Peyer's patch (tissue), 4 donors: ENCODE measurements at places on chromosomes 5 and 9. TPM values are rescaled to one million over a fixed set of nuclear protein-coding genes. Genes with fewer than 3 reads are reported as not detected.

- no peaks in the 10 kb centered on the region for H3K27me3 ChIP-seq
- DNase-seq: no peak
- H3K27ac ChIP-seq: no peak overlapping the region
- no peaks in the 10 kb centered on the region for H3K4me1 ChIP-seq
Measured at GRCh38 chr9:106038266-106039001, 344.1 kb downstream of the TMEM38B start.

DNA sequence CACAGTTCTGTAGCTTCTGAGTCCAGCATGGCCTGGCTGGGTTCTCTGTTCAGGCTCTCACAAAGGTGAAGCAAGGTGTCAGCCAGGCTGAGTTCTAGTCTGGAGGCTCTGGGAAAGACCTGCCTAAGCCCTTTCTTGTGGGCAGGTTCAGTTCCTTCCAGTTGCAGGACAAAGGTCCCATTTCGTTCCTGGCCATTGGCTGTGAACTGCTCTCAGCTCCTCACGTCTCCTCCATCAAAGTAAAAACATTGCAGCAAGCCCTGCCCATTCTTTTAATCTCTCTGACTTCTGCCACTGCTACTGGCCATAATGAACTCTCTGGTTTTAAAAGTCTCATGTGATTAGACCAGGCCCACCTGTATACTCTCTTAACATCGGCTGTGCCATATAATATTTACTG is 61.6 kb upstream of the BARX1 start:
- no peak overlapping the region for H3K4me3 ChIP-seq
- H3K27ac ChIP-seq: no peak overlapping the region
- H3K36me3 ChIP-seq: no peaks in the 10 kb centered on the region
- H3K4me1 ChIP-seq: no peaks in the 10 kb centered on the region
- H3K27me3 ChIP-seq: no peaks in the 10 kb centered on the region
- DNase-seq: no peak

GRCh38 chr5:33330426-33330825 is 110.3 kb upstream of the TARS1 start:
- H3K36me3 ChIP-seq: no peaks in the 10 kb centered on the region
- no peaks in the 10 kb centered on the region for H3K27me3 ChIP-seq
- H3K27ac ChIP-seq: no peak overlapping the region
- no peak overlapping the region for H3K4me3 ChIP-seq

C5orf52 gene
- not detected for total RNA-seq

SVEP1 gene
- total RNA-seq: 40.1 TPM

GRCh38 chr5:75460942-75461610 is 50.4 kb downstream of the CERT1 start:
- H3K4me3 ChIP-seq: no peak overlapping the region
- H3K4me1 ChIP-seq: no peaks in the 10 kb centered on the region
- DNase-seq: no peak
- no peaks in the 10 kb centered on the region for H3K27me3 ChIP-seq
- no peaks in the 10 kb centered on the region for H3K36me3 ChIP-seq

TMEM174 gene
- total RNA-seq: not detected

- H3K4me1 ChIP-seq: no peaks in the 10 kb centered on the region
- H3K27ac ChIP-seq: no peak overlapping the region
- DNase-seq: no peak
- no peaks in the 10 kb centered on the region for H3K27me3 ChIP-seq
Measured at GRCh38 chr9:124805186-124805585, 28.3 kb downstream of the OLFML2A start.

DNA sequence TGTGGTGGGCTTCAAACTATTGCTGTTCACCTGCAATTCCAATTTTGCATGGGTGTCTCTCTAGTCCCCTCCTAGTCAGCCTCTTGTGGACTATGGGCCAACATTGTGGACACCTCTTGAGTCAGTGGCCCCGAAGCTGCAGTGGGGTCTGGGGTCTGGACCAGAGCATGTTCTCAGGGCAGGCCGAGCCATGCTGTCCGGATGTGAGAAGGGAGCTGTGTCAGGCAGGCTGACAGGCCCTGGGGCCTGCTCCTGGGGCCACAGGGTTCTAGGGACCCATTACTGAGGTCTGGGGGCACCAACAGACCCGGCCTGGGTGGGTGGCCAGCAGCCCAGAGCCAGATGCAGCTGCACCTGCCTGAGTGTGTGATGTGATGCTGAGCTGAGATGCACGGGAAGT is 16.5 kb upstream of the IRX4 start:
- no peak for DNase-seq
- no peaks in the 10 kb centered on the region for H3K4me1 ChIP-seq
- H3K27me3 ChIP-seq: no peaks in the 10 kb centered on the region
- no peak overlapping the region for H3K27ac ChIP-seq
- H3K36me3 ChIP-seq: no peaks in the 10 kb centered on the region

GRCh38 chr9:126750941-126751725 is 53.7 kb upstream of the ZBTB43 start:
- DNase-seq: no peak
- no peaks in the 10 kb centered on the region for H3K36me3 ChIP-seq
- no peak overlapping the region for H3K4me3 ChIP-seq
- no peaks in the 10 kb centered on the region for H3K4me1 ChIP-seq

- H3K4me3 ChIP-seq: no peak overlapping the region
- H3K4me1 ChIP-seq: no peaks in the 10 kb centered on the region
- no peaks in the 10 kb centered on the region for H3K36me3 ChIP-seq
- no peaks in the 10 kb centered on the region for H3K27me3 ChIP-seq
- no peak overlapping the region for H3K27ac ChIP-seq
- DNase-seq: no peak
Measured at GRCh38 chr9:118624608-118625007, 744.6 kb downstream of the BRINP1 start.

SLC45A2 gene
- not detected for total RNA-seq

GRCh38 chr5:142894749-142895148 is 124.6 kb downstream of the ARHGAP26 start:
- H3K4me3 ChIP-seq: no peak overlapping the region
- DNase-seq: no peak
- H3K27ac ChIP-seq: no peak overlapping the region
- H3K36me3 ChIP-seq: no peaks in the 10 kb centered on the region
- no peaks in the 10 kb centered on the region for H3K27me3 ChIP-seq
- no peaks in the 10 kb centered on the region for H3K4me1 ChIP-seq

- H3K4me3 ChIP-seq: no peak overlapping the region
- DNase-seq: peak; percentile 15
- no peaks in the 10 kb centered on the region for H3K4me1 ChIP-seq
- no peak overlapping the region for H3K27ac ChIP-seq
- no peaks in the 10 kb centered on the region for H3K36me3 ChIP-seq
Measured at GRCh38 chr9:114000671-114001409, 77.3 kb downstream of the AMBP start.

GRCh38 chr5:139241139-139241538 is 43.0 kb upstream of the SIL1 start:
- no peaks in the 10 kb centered on the region for H3K27me3 ChIP-seq
- H3K4me1 ChIP-seq: no peaks in the 10 kb centered on the region
- H3K36me3 ChIP-seq: no peaks in the 10 kb centered on the region
- DNase-seq: no peak
- H3K27ac ChIP-seq: no peak overlapping the region
- no peak overlapping the region for H3K4me3 ChIP-seq

GRCh38 chr9:132507670-132508469 is 74.5 kb upstream of the BARHL1 start:
- H3K4me1 ChIP-seq: no peaks in the 10 kb centered on the region
- H3K36me3 ChIP-seq: no peaks in the 10 kb centered on the region
- H3K4me3 ChIP-seq: no peak overlapping the region
- H3K27me3 ChIP-seq: no peaks in the 10 kb centered on the region
- DNase-seq: peak; percentile 82

DNA sequence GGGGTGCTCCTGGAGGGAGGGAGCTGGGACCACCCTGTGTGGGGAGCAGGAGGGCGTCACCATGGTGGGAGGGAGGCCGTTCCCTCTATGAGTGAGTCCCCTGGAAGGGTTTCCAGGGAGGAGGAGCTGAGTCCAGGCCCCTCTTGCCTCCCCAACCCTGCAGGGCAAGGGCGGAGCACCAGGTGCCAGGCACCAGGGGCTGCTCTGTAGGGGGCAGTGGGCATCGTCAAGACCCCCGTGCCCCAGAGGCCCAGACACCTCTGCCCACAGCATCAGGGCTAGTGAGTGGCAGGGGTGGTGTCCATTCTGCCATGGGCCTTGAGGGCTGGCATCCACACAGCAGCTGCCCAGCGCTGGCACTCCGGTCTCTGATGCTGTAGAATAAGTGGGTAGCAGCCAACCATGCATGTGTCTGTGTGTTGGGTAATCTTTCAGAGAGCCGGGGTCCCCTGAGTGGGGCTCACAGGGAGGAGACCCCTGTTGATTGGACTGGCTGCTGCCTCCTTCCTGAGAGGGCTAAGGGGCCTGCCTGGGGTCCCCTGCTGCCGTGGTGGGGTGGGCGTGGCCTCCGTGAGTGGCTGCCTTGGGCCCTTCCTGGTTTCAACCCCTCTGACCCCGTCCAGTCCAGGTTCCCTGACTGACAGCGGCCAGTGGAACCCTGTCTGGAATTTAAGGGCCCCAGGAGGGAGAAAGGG is 72.7 kb upstream of the RNU6ATAC start:
- no peaks in the 10 kb centered on the region for H3K36me3 ChIP-seq
- H3K4me3 ChIP-seq: no peak overlapping the region
- DNase-seq: no peak
- no peaks in the 10 kb centered on the region for H3K27me3 ChIP-seq

GRCh38 chr9:125544988-125545651 is 161.9 kb downstream of the MAPKAP1 start:
- H3K4me1 ChIP-seq: no peaks in the 10 kb centered on the region
- DNase-seq: no peak
- no peaks in the 10 kb centered on the region for H3K36me3 ChIP-seq

DNA sequence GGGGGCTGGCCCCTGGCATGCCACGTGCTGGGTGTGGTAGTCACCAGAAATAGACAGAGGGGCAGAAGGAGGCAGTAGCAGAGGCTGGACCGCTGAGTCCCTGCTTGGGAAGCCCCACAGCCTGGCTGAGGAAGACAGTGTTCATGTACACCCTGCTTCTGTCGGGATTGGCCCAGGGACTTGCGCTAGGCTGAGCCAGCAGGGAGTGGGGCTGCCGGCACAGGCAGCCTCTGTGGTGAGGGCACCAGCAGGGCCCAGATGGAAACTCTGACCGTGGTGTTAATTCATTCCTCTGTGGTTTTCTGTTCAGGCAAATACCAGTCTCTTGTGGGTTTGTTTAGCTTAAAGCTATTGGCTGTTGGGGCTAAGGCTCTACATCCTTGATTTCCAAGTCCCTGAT is 108.6 kb upstream of the RAD23B start:
- no peaks in the 10 kb centered on the region for H3K36me3 ChIP-seq
- H3K4me3 ChIP-seq: no peak overlapping the region
- no peak for DNase-seq
- H3K27me3 ChIP-seq: no peaks in the 10 kb centered on the region

DNA sequence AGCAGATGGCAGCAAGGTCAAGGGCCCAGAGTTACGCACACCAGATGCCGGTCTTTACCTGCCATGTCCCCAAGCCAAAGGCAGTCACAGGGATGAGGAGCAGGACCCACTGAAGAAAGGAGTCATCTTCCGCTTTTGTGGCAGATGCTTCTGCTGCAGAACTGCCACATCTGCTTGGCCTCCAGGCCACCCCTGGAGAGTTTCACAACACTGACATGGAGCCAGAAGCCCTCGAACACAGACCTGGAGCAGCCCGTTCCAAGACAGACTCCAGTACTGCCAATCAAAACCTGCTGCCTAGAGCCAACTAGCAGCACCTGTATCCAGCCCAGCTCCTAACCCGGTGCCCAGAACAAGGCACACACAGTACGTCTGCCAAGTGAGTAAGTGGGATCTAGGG is 1.5 kb downstream of the SURF1 start:
- no peak overlapping the region for H3K27ac ChIP-seq
- no peak for DNase-seq
- no peaks in the 10 kb centered on the region for H3K36me3 ChIP-seq
- no peaks in the 10 kb centered on the region for H3K27me3 ChIP-seq

PSD2 gene
- not detected for total RNA-seq

DNA sequence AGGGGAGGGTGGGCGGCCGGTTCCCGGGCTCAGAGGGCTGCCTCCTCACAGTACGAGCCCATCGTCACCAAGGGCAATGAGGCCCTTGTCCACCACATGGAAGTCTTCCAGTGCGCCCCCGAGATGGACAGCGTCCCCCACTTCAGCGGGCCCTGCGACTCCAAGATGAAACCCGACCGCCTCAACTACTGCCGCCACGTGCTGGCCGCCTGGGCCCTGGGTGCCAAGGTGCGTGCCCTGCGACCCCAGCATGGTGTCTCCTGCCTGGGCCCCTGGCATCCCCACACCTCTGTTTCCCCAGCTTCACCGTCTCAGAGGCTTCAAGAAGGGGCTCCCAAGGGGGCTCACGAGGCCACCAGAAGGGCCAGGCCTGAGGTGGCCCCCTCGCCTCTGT is 7.2 kb downstream of the DBH start:
- no peak for DNase-seq
- no peak overlapping the region for H3K4me3 ChIP-seq
- H3K27me3 ChIP-seq: no peaks in the 10 kb centered on the region
- no peaks in the 10 kb centered on the region for H3K4me1 ChIP-seq
- H3K27ac ChIP-seq: no peak overlapping the region

- H3K27me3 ChIP-seq: no peaks in the 10 kb centered on the region
- DNase-seq: no peak
- no peaks in the 10 kb centered on the region for H3K4me1 ChIP-seq
- H3K27ac ChIP-seq: no peak overlapping the region
- no peak overlapping the region for H3K4me3 ChIP-seq
Measured at GRCh38 chr5:65461490-65461889, 20.2 kb downstream of the ADAMTS6 start.

CCDC192 gene
- total RNA-seq: not detected

DNA sequence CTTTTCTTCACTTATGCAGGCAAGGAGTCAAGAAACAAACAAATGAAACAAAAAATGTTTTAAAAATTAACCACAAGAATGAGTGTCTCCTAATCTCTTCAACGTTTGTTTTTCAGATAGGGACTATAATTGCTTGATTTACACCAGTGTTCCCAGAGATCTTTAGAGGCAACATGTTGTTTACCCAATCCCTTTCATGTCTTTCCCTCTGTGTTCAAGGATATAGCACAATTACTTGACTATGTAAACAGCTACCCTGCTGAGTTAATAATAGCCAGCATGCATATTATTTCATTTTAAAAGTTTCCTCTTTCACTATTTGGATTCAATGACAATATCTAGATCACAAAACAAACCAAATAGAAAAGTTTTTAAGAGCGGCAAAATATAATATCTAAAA is 25.1 kb upstream of the SHISAL2B start:
- no peaks in the 10 kb centered on the region for H3K27me3 ChIP-seq
- H3K36me3 ChIP-seq: no peaks in the 10 kb centered on the region
- no peak overlapping the region for H3K4me3 ChIP-seq

GRCh38 chr9:110745676-110746075 is 77.1 kb downstream of the MUSK start:
- no peaks in the 10 kb centered on the region for H3K4me1 ChIP-seq
- no peaks in the 10 kb centered on the region for H3K27me3 ChIP-seq
- no peaks in the 10 kb centered on the region for H3K36me3 ChIP-seq
- DNase-seq: no peak
- H3K4me3 ChIP-seq: no peak overlapping the region
- peak overlapping the region; percentile 33 for H3K27ac ChIP-seq

GRCh38 chr5:75965292-75965691 is 117.9 kb upstream of the SV2C start:
- no peak for DNase-seq
- no peaks in the 10 kb centered on the region for H3K27me3 ChIP-seq

- no peak for DNase-seq
- H3K27ac ChIP-seq: no peak overlapping the region
- H3K4me1 ChIP-seq: no peaks in the 10 kb centered on the region
- H3K36me3 ChIP-seq: no peaks in the 10 kb centered on the region
- no peaks in the 10 kb centered on the region for H3K27me3 ChIP-seq
- no peak overlapping the region for H3K4me3 ChIP-seq
Measured at GRCh38 chr5:90131383-90132133, 278.0 kb downstream of the CETN3 start.
